ENCODE measurements at places on chromosomes 4 and X.

DNA sequence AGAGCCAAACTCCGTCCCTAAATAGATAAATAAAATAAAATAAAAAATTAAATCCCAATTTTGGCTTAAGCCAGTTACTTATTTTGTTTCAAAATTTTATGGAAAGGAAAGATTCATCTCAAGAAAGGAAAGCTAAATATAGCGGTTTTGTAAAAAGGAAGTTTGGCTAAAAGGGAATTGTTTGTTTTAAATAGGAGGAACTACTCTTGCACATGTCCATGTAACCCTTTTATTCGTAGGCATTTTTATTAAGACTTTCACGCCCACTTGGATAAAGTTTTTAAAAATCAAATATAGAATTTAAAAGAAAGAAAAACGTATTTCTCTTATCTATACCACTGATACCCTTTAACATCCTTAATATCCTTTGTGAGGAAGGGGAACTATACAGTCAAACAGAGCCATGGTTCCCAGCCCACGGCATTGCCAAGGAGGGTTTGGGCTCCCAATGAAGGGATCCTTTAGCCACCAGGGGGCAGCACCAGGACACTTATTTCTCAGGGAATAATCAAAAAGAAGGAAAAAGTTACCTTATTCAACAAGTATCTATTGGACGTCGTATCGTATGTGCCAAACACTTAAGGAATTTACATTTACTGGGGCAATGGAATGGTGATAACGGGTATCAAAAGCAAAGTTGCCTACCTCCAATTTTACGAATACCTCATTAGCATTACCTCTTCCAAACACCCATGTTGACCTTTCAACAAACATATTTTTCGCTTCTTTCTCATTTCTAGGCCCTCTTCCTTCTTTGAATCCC, 27.7 kb downstream of the CDKN2AIP start:
- peak; percentile 96 for DNase-seq

GRCh38 chr4:40212674-40213527, 16.1 kb downstream of the RHOH start:
- DNase-seq = peak; percentile 30

- no peak for DNase-seq
These were observed 19.0 kb upstream of the MRPL1 start for GRCh38 chr4:77843628-77844027.

DNA sequence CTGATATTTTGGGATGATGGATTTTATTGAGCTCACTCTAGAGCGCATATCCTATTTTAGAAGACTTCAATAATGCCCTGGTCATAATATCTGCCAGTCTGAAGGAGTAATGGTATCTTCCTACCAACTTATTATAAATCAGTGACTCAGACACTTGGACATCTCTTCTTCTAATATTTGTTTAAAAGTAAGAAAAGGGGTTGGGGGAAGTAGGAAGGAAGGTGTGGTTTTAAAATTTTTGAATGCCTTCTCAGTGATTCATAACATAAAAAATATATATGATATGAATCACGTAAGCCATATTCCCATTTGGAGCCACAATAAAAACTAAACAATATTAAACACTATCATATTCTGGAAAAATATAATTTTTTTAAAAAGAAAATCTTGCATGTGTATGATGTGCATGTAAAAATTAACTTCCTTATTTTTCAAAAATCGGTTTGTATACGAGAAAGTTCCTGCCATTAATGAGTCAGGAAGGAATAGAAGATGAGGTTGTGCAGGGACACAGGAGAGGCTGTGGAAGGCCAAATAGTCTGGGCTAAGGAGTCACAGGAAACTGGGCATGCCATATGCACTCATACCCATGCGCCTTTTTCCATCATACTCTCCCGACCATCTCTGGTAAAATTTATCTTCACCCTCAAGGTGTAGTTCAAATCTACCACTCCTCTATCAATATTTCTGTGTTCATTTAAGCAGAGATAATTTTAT, 286.5 kb downstream of the EPHA5 start:
- DNase-seq = peak; percentile 1

GRCh38 chr4:14117575-14118238, 490.2 kb upstream of the BOD1L1 start:
- no peak for DNase-seq

GRCh38 chrX:138711399-138712347, at the start of gene FGF13:
FGF13 (minus strand) TSS chrX:138711717; CDS start chrX:138711003, 714 bp downstream.
- DNase-seq = no peak

DNA sequence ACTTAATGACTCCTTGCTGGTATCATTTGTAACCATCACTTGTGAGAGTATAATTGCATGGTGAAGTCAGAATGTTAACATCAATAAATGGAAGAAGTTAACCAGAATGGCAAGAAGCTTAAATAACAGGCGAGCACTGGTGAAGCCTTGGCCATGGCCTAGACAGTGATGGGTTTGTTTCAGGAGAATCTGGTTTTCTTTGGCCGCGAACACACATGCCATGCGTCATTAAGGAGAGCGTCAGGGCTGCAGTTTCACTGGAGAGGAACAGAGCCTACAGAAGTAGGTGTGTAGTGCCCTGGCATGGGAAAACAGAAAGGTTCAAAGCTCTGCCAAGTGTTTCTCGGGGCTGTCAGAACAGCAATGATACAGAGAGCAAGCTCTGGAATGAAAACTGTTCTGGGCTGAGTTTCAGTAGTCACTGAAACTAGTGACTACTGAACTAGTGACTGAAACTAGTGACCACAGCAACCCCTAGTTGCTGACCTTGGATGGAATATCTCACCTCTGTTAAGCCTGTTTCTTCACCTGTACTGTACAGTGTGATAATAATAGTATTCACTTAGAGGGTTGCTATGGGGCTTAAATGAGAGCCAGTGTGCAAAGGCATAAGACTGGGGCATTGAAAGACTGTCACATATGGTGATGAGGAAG, 93.8 kb downstream of the C4orf51 start:
- no peak for DNase-seq

DNA sequence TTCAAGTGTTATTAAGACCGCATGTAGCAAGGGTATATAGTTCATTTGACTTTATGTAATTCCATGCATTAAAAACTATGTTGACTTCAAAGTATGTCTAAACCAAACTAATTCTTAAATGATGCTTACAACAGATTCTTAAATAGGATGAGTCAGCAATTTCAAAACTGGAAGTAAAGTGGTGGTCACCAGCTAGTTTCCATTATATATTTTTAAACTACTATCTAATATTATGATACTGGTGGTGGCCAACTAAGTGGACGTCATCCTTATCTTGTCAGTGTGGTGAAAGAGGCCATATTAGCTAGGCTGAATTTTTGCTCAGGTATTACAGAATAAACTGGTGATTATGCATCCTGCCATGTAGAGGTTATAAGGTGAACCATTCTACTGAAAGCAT, 1.2 kb downstream of the IL15 start:
- no peak for DNase-seq

GRCh38 chr4:53841711-53842110, 222.7 kb downstream of the CHIC2 start:
- DNase-seq = no peak

GRCh38 chr4:41281038-41281634, 24.4 kb downstream of the UCHL1 start:
- DNase-seq = peak; percentile 92

GRCh38 chr4:62394766-62395165, 1194.6 kb downstream of the ADGRL3 start:
- no peak for DNase-seq

GRCh38 chrX:103615781-103616371, 8.1 kb downstream of the TCEAL3 start:
- DNase-seq = no peak

- peak; percentile 58 for DNase-seq
These were observed 454 bp downstream of the BTC start for GRCh38 chr4:74793757-74794381.

- DNase-seq = no peak
These were observed 472.5 kb downstream of the STPG2 start for GRCh38 chr4:97670703-97671269.

DNA sequence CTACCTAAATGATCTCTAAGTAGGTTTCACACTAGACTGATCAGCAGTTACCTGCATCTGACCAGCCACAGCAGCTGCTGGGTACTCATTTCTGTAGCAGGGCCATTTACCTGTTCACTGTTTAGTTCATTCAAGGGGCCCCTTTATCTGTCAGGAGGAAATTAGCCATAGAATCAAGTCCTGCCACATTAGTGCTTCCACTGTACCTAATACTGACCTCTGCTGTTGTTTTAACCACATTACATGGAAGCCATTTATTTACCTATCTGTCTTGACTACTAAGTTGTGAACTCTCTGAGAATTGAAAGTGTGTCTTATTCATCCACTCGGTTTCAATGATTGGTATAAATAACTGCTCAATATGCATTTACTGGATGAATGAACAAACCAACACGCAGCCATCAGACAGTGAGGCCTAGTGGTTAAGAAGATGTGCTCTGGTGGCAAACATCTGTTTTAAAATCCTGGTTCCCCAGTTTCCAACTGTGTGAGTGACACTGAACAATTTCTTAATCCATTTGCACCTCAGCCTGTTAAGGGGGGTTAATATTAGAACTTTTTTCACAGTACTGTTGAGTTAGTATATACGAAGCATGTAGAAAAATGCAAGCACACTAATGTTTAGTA, 30.0 kb upstream of the ANXA5 start:
- peak; percentile 83 for DNase-seq

DNA sequence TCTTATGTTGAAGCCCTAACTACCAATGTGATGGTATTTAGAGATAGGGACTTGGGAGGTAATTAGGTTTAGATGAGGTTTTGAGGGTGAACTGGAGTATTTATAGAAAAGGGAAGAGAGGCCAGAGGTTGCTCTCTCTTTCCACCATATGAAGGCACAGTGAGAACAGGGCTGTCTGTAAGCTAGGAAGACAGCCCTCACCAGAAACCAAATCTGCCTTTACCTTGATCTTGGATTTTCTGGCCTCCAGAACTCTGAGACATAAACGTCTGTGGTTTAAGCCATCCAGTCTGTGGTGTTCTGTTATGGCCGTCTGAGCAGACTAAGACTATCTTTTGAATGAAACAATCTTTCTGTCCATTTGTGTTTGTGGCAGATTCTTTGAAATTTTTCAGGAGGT, 223.7 kb downstream of the PDHA2 start:
- DNase-seq = peak; percentile 1

DNA sequence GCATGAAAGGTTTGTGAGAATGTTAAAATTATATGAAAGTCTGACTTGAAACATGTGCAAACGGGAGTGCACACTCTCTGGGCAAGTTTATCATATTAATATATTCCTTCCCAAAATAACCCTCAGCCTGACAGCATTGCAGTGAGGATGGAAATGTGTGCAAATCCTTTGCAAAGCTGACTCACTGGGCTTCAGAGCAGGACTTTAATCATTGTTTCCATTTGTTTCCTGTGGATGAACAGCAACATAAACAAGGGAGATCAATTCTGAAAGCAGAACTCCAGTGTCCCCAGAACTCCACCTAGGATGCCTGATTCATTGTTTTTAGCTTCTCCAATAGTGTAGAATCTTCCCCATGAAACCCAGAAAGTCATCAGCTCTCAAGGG, 32.9 kb downstream of the SLC2A9 start:
- DNase-seq = peak; percentile 6

DNA sequence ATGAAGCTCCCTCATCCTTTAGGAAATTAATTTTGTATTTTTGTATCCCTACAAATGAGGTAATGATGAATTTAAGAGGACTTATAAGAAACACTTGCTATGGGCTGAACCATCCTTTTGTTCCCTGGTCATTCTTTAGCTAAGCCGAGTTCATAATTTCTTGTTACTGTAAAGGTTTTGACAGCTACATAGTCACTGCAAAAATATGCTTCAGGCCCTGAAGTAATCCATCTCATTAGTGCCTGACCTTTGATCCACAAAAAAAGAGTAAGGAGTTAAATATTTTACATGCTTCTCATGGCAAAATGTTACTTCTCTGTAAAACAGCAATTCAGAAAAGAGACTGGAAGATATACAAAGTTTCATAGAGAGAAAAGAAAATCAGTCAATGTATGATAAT, 290.6 kb upstream of the SLIT2 start:
- DNase-seq = peak; percentile 69

- no peak for DNase-seq
These were observed 58.7 kb downstream of the GPRIN3 start for GRCh38 chr4:89248879-89249281.

DNA sequence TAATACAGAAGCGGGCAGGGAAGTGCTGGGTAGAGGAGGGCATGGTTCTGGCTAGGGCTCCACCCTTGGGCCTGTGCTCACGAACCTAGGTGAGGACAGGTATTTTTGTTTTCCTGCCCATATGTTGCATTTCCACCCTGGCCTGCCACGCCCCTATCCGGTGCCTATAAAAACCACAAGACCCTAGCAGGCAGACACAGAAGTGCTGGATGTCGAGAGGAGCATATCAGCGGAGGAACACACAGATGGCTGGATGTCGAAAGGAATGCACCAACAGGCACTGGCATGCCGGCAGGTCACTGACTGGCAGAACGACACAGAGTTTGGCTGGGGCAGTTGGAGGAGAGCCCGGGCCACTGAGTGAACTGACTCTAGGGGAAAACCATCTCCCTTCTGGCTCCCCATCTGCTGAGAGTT, 316.6 kb upstream of the BOD1L1 start:
- DNase-seq = no peak

DNA sequence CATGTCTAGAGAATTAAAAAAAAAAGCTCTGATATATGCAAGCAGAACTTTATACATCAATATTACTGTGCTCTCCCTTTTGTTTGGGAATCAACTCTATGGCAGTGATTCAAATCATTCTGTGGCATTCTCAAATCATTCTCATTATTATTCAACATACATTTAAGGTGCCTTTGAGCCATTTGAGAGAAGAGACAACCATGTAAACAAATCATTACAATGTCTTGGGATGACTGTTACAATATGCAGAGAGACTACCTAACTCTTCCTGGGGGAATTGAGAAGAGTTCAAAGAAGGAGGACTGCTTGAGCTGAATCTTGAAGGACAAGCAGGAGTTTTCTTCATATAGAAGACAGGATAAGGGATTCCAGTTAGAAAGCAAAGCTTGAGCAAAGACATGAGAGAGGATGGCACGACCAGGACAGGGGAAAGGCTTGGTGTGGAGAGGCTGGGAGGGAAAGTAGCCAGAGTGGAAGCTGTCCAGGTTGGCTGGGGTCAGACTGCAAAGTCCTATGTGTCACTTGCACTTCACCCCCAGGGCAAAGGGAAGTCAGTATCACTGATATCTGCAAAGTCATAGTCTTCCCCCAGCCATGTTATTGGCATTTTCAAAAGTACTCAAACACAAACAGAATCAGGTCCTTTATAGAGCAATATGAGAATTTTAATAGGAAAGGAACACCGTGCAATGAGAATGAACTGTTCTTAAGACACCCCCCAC, 9.0 kb downstream of the SEC24D start:
- DNase-seq = peak; percentile 19

DNA sequence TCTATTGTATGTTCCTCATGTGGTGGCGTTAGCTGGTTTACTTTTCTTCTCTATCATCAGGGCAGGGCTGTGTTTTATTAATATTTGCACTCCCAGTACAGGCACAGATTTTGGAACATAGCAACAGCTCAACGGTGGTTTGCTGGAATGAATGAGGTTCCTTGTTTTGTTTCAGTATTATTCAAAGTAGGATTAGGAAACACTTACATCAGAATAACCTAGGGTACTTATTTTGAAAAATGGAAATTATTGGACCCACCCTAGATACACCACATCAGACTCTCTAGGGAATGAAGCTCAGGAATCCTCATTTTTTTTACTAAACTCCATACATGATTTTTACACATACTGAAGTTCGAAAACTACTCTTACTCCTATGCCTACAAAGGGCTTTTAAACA, 108.8 kb upstream of the ENPEP start:
- no peak for DNase-seq

- no peak for DNase-seq
These were observed 359.3 kb downstream of the GRXCR1 start for GRCh38 chr4:43251841-43252240.
